ENCODE measurements at places on chromosomes 2 and 18.

- no peak for DNase-seq
Observed at GRCh38 chr2:217808326-217808725, 194.5 kb downstream of the TNS1 start.

DNA sequence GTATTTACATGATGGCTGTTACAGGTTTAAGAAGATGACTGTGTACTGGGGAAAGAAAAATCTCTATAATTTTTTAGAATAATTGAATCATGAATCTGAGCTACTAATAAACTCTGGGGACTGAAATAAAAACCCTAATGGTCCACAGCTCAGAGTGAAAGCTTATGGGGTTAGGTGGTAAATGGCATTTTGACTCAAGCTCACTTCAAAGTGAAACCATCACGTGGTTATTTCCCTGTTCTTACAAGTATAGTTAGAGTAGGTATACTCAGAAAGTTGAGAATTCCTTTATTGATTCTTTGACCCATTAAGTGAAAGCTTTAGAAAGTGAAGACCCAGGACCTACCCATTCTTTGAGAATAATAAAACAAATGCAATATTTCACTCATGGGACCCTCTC, 626.2 kb upstream of the SETBP1 start:
- no peak for DNase-seq

GRCh38 chr2:86078774-86079545, 26.7 kb downstream of the POLR1A start:
- DNase-seq, result no peak

GRCh38 chr18:10775026-10775425, 249.2 kb downstream of the NAPG start:
- DNase-seq, result no peak

GRCh38 chr18:24446953-24447538, 13.4 kb upstream of the HRH4 start:
- no peak for DNase-seq

DNA sequence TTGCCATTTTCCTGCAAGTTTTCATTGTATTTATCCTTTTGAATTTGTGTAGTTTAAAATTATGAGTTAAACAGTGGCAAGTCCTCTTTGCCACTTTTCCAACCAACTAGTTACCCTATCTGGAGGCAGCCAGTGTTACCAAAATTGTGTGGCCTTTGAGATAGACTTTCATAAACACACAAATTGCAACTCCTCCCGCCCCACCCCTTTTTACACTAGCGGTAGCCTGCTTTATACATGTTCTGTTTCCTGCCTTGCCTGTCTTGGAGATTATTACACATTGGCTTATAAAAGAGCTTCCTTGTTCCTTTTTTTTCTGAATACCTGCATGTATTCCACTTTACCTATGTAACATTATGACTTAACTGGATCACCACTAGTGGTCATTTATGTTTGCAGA, 56.5 kb downstream of the RPIA start:
- no peak for DNase-seq

DNA sequence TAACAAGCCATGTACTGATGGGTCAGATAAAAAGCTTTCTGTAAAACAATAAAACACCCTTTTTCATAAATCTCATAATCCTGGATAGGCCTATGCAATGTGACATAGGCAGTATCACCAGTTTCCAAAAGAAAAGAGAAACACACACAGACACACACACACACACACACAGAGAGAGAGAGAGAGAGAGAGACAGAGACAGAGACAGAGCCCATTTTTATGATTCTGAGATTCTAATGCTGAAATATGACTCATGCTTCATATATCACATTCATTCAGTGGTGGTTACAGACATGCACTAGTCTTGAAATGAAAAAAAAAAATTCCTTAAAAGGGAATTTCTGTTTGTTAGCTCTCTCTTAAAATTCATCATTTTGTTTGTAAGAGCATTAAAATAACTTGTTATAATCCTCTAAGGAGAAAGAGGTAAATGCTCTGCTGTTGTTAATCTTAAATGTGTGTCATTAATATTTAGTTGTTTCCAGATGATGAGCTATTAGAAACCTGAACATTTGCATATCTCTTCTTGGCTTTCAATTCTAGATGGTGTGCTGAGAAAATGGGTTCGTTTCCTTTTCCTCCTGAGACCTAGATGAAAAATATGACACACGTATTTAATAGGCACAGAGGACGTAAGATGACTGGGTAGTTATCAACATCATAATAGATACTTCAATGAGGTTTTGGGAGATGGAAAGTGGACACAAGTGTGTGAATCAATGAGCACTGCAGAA, 1598.7 kb upstream of the ACVR2A start:
- no peak for DNase-seq

DNA sequence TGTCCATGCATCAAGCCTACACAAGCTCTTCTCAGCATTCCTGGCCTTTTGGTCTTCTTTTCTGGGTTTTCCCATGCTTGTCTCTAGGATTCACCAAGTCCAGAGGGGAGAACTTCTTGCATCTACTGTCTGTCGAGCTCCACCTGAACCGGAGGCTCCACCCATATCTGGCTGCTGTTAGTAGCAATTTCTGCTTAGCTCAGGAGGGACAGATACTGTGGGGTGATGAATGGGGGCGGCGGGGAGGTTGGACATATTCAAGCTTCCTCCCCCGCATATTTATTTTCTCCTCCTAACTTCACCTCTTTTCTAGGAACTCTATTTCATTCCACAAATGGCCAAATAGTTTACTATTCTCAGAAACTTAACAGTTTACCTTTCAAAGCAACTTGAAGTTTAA, 163.5 kb downstream of the PTH2R start:
- DNase-seq, result no peak

DNA sequence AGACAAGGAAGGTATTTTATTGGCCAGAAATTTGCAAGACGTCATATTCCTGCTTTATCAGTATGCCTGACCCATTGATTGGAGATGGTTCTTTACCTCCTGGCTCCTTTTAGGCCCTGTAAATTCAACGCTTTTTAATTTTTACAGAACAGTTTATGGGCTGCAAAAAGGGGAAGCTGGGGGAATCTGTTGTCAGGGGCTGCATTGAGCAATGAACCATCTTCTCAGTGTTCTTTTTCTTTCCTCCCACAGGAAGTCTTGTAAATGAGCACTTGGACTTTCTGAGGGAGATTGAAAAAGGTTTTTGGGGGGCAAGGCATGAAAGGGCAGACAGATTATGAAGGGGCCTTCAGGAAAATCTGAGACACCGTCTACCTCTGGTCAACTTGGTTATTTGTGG, 503.6 kb upstream of the TNP1 start:
- DNase-seq, result no peak

DNA sequence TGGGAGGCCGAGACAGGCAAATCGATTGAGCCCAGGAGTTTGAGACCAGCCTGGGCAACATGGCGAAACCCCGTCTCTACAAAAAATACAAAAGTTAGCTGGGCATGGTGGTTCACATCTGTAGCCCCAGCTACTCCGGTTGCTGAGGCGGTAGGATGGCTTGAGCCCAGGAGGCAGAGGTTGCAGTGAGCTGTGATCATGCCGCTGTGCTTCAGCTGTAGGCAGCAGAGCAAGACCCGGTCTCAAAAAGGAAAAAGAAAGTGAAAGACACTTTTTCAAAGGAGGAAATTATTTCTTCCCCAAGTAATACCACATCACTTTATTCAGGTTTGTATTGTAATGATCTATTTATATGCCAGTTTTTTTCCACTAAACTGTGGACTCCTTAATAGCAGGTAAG, 35.7 kb upstream of the TAF4B start:
- DNase-seq, result no peak

- no peak for DNase-seq
Observed at GRCh38 chr2:219165058-219165911, 4.5 kb downstream of the SLC23A3 start.

- no peak for DNase-seq
Observed at GRCh38 chr2:45962177-45962921, 310.9 kb downstream of the PRKCE start.

DNA sequence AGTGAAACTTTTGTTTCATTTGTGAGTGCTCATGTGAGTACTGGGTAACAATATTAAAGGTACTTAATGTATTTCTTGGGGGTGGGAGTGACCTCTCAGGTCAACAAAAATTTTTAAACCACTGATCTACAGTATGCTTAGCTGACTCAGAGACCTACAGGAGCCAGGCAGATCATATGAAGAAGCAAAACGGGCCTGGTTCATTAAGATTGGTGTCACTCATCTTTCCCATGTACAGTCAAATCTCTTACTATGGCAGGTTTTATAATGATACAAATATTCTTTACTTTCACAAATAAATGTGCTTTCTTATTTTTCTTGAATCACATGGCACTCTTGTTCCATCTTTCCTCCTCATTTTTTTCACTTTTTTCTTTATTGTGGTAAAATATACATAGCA, 7.7 kb upstream of the TMSB10 start:
- DNase-seq, result no peak

GRCh38 chr2:108194409-108195132, 45.2 kb upstream of the SULT1C3 start:
- DNase-seq, result no peak

DNA sequence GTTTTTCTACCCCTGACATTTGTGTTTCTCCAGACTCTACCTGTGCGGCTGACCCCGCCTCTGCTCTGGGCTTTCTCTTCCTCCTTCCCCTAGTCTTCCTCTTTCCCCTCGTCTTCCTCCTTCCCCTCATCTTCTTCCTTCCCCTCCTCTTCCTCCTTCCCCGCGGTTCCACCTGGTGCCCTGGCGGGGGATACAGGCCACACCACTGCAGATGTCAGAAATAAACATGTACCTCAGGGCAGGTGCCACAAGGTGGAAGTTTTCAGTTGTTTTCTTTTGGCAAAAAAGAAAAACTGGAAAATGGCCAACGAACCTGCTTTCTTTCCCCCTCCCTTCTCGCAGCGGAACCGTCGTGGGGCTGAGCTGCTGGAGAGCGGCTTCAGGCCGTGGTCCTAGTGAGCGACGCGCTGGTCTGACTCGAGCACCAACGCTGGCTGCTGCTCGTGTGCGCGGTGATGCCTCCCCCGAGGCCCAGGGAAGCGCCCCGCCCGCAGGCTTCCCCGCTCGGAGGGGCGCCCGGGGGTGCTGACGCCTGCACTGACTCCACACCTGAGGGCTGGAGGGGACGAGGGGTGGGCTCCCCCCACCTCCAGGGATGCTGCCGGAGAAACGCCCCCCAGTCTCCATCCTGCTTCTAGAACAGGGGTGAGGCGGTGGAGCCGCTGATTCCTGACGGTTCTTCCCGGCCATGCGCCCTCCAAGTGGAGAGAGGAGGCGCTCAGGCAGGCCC, 83.7 kb upstream of the ZNF516 start:
- no peak for DNase-seq

DNA sequence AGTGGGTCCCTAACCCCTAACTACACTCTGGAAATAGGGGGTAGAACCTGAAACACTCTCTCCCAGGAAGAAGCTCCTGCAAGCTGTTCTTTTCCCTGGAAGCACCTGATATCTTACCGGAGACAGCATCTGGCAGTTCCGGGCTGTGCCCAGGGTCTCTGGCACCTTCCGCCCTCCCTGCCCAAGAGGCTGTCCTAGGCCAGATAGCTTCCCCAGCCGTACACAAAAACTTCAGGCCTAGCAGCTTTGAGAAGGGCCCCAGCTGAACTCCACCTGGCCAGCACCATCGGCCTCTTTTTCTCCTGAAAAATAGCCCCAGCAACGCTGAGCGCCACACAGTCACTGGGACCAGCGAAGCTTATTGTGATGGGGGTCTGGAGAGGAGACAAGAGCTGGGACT, 9.7 kb downstream of the OSR1 start:
- no peak for DNase-seq

DNA sequence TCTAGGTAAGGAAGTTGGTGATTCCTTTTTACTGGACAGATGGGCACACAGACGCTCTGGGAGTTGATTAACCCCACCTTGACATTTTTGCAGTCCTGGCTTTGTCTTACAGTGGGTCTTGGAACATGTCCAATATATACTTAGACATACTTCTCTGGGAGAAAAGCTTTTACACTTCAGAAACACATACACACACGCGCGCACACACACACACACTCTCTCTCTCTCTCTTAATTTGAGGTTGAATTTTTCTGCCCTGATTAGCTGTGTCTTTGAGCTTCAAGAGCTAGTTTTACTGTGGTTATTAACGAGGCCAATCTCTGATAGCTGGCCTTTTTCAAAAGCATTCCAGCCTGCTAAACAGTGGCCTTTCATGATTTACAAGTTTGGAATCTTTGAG, 215.0 kb downstream of the MYCN start:
- no peak for DNase-seq

DNA sequence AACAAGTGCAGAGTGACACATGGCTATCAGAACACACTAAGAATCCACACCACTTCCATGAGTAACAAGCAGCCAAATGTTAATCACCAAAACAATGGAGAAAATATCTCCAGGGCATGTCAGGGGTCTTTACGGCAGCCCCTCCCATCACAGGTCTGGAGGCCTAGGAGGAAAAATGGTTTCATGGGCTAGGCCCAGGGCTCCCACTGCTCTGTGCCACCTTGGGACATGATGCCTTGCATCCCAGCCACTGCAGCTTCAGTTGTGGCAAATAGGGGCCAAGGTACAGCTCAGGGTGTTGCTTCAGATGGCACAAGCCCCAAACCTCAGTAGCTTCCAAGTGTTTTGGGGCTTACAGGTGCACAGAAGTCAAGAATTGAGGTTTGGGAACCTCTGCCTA, 66.6 kb downstream of the NEURL3 start:
- DNase-seq, result no peak

GRCh38 chr2:10272464-10272863, 30.2 kb upstream of the HPCAL1 start:
- DNase-seq, result no peak

DNA sequence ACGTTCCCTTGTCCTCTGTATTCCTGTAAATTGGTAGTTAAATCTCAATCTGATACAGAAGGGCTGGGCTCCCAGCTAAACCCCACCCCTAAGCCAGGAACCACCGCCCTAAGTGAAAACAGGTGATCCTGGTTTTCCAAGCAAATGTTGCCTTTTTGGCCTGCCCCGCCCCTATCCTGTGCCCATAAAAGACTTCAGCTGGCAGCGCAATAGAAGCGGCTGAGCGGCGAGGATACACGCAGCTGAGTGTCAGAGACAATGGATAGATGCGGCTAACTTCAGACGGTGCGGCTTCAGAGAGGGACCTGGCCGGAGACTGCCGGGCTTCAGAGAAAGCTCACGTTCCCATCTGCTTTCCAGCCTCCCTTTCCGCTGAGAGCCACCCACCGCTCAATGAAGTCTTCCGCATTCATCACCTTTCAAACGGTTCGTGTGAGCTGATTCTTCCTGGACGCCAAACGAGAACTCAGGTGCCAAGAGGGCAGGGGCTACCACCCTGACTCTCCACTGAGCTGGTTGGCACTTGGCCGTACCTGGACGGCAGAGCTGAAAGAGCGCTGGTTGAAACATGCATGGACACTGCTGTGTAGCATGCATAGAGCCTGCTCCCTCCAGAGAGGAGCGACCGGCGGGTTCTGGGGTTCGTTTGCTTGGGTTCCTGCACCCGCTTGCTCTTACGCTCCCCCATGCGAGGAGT, 49.5 kb upstream of the POLE4 start:
- no peak for DNase-seq

Measured in omental fat pad (tissue), 4 donors.